ENCODE measurements at places on chromosomes 12 and 14.

GRCh38 chr12:116138781-116139180, 138.7 kb downstream of the MED13L start:
- DNase-seq: no peak

DNA sequence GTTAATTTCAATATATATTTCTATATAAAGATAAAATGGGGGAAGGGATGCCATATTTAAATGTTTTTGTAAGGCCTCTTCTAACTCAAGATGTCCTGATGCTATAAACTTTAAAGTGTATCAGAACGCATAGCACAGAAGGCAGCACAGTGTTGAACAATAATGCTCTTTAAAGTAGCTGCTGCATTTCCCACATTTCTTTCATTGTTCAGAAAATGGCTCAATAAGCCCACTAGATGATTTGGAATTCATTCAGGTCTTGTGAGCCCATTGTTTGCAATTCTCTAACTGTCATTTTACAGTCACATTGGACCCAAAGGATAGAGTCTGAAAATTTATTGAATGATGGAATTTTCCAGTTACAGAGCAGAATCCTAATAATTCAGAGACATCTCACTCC, 64.0 kb upstream of the PCED1B start:
- no peak for DNase-seq

DNA sequence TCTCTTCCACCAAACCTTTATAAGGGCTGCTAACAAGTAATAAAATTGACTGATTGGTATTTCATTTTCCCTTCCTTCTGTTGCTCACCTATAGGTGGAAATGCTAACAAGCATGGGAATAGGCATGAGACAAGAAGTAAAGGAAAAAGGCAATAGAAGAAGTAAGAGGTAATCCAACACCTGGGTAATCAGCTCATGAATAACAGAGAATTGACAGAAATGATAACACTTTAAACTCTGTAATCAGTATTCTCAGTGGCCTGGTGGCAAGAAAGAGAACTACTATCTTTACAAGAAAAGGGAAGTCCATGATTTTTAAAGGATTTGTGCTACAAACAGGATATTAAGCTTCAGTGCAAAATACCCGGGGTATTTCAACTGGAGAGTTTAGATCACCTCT, 737.8 kb downstream of the RERGL start:
- DNase-seq: no peak

DNA sequence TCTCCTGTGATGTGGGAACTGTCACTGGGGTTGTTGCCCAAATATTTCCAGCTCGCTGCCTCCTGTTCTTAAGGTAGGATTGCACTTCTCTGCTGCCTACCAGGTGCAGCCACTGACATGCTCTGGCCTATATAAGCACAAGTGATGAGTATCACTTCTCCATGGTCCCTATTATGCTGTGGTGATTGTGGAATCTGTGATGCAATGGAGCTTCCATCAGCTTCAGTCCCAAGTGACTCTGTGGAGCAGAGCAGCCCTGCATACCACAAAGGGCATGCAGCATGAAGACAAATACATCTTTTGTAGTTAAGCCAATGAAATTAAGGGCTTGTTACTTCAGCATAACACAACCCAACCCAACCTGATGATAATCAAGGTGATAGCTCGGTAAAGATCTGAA, 43.5 kb downstream of the CKAP4 start:
- DNase-seq: no peak

- no peak for DNase-seq
Observed at GRCh38 chr14:98233656-98234055, 1038.3 kb downstream of the BCL11B start.

GRCh38 chr14:42173206-42173605, 566.5 kb downstream of the LRFN5 start:
- no peak for DNase-seq

GRCh38 chr14:39880106-39880695, 448.0 kb upstream of the FBXO33 start:
- DNase-seq: no peak

DNA sequence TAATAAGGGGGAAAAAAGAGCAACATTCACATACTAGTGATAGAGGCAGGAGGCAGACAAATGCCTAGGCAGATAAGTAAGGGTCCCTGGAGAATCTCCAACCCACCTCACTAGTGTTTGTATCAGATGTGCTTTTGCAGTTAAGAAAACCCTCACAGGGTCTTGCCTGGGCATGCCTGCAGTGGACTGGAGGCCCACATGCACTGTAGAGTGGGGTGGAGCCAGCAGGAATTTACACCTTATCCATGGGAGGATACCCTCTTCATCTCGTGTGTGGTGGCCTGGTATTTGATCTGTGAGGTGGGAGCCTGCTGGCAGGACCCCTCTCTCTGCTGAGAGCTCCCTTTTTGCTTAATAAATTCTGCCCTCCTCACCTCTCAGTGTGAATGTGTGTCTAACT, 238.0 kb upstream of the SLC16A7 start:
- DNase-seq: no peak

- no peak for DNase-seq
Observed at GRCh38 chr12:76921100-76921471, 42.3 kb upstream of the CSRP2 start.

DNA sequence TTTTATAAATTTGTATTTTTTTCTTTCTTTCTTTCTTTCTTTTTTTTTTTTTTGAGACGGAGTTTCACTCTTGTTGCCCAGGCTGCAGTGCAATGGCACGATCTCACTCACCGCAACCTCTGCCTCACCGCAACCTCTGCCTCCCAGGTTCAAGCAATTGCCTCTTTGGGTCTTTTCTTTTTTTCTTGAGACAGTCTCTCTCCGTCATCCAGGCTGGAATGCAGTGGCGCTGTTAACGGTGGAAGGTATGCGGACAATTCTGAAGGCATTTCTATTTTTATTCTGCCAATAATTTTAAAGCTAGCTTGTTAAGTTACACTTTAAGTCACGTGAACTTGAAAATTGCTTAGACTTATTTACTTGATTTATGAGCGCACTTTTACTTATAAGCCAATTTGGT, 8.8 kb upstream of the PHC1 start:
- no peak for DNase-seq

- DNase-seq: no peak
Observed at GRCh38 chr12:3770891-3771290, 18.0 kb upstream of the CRACR2A start.

DNA sequence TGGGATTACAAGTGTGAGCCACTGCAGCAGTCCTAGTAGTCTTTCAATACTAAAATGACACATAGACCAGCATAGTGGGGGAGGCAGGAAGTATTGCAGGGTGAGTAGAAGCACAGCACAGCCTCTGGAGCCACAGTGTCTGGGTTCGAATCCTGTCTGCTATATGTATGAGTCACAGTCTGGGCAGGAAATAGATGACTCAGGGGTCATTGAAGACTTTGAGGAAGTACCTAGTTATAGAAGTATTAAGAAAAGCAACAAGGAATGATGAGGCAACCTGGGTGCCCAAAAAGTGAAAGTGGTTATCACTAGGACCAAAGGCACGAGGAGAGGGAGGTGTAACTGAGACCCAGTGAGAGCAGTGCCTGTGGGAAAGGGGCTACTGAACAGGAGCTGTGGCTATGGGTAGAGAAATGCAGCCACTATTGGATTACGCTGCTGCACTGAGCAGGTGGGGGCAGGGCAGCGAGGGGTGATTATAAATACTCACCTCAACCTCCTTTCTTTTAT, 124.0 kb downstream of the PDE3A start:
- DNase-seq: no peak

DNA sequence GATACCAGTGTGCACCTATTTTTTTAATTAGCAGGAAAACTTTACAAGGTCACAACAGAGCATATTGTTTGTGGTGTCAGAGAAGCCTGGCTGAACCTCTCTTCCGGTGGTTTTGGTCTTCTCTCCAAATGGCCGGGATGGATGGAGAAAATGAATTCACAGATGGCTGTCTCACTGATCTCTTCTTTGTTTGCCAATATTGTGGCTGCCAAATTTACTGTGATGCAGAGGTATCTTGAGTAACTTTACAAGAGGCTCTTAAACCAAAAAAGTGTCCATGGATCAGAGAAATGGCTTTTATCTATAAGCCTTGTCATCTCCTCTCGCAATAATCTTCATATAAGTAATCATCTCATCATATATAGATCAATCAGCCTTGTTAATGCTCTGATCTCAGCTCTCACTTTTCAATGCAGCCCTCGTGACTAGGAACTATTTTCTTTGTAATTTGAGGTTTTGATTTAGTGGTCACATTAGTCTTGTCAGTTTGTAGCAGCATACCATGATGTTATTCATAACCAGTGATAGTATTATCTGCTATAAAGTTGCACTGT, 308.1 kb downstream of the EGLN3 start:
- DNase-seq: no peak

- no peak for DNase-seq
Observed at GRCh38 chr12:23555825-23556207, 393.7 kb downstream of the SOX5 start.

- DNase-seq: no peak
Observed at GRCh38 chr12:114668151-114668885, 15.7 kb downstream of the TBX3 start.

- no peak for DNase-seq
Observed at GRCh38 chr14:45651890-45652289, 398.9 kb upstream of the MIS18BP1 start.

- no peak for DNase-seq
Observed at GRCh38 chr14:82182646-82183045, 649.0 kb upstream of the SEL1L start.

DNA sequence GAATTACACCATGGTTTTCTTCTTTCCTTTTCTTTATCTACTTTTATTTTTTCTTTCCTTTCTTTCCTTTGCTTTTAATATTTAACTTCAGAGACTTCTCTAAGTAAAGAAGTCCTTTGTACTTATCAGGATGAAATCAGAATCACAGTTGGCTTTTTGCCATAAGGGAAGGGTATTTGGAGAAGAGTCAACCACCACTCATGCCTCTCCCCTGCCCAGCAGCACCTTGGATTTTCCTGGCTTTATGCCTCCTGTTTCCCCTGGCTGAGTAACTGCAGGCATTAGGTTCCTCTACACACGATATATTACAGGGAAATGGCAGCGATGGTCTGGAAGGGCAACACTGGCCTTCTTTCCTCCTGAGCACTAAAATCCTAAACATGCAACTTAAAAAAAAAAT, 266.4 kb upstream of the CAND1 start:
- DNase-seq: no peak

GRCh38 chr12:85516667-85517325, 236.8 kb downstream of the ALX1 start:
- DNase-seq: no peak

DNA sequence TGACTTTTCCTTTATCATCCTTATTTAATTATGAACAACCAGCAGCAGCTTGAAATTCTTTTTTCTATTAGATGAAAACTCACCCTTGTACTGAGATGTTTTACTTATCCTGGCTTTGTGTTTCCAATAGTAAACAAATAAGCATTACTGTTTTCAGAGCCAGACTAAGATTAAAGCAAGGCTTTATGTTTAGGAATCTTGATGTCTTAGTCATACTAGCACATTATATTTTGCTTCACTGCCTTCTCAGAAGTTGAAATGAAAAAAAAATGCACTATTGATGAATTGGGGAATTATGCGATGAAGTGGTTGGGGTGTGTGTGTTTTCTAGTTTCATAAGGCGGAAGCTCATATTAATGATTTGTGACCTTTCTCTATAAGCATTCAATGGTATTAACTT, 301.2 kb upstream of the E2F7 start:
- no peak for DNase-seq

DNA sequence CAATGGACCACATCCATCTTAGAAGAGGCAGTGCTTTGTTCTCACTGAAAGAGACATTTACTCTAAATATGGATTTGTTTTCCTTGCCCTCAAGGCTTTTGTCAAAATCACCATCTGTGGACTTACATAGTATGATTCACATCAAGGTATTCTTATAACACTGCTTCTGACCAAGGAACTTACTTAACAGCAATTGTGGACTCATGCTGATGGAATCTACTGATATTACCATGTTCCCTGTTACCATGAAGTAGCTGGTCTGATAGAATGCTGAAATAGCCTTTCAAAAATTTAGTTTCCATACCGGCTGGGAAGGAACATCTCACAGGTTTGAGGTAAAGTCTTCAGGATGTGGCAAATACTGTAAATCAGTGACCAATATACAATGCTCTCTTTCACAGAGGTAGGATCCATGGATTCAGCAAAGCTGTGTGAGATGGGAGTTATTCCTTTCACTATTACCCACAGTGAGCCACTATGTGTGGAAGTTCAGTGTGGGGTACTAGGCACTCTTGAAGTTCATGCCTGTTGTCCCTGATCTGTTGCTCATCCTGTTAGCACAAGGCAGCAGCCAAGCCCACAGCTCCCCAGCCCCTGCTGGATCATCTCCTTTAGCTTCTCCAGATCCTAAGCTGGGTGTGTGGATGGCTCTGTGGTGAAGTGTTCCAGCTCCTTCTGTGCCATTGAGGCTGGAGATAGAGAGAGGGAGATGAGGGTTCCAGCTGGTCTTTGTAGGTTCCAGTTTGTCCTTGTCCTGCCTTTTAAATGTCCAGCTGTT, 126.4 kb downstream of the ATP23 start:
- DNase-seq: no peak

DNA sequence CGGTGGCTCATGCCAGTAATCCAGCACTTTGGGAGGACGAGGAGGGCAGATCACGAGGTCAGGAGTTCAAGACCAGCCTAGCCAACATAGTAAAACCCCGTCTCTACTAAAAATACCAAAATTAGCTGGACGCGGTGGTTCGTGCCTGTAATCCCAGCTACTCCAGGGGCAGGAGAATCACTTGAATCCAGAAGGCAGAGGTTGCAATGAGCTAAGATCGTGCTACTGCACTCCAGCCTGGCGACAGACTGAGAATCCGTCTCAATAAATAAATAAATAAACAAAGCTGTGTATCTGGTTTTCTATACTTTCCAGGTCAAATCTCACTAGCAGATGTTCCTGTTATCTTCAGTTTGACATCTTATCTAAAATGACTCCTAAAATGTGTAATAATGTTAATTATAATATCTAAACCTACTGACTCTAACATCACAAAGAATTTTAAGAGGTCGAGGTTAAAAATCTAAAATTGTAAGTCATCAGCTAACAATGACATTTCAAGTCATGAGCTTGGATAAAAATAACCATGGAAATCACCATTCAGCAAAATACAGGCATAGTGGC, 2.4 kb upstream of the SRP54 start:
- DNase-seq: no peak

- DNase-seq: no peak
Observed at GRCh38 chr14:102827716-102828115, 50.5 kb downstream of the TRAF3 start.

DNA sequence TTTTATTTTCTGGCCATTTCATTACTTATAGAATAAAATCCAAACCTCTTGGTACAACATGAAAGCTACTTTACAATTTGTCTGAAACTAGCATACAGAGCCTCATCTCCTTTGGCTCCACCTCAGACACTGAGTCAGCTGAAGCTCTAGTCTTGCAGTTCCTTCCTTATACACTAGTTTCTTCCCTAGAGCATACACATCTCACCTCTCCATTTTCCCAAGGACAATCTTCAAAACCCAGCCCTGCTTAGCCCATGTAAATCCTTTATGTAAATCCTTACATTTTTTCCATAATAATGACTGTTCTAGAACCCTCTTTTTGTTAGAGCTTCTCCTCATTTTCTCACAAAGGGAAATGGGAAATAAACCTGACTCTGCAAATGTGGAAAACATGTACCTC, 463.4 kb downstream of the SLC16A7 start:
- DNase-seq: no peak

GRCh38 chr12:95838125-95838524, 20.6 kb upstream of the SNRPF start:
- no peak for DNase-seq

- DNase-seq: no peak
Observed at GRCh38 chr12:93183940-93184671, 193.6 kb upstream of the NUDT4 start.

- peak; percentile 91 for DNase-seq
Observed at GRCh38 chr12:55715833-55716581, at the start of gene BLOC1S1. Gene BLOC1S1 (plus strand): TSS chr12:55716046. CDS start chr12:55716052, 6 bp downstream.
